ENCODE measurements at places on chromosomes 13 and 19.
A peak's percentile ranks its signal among the peaks of the same experiment; 100 is the strongest.

DNA sequence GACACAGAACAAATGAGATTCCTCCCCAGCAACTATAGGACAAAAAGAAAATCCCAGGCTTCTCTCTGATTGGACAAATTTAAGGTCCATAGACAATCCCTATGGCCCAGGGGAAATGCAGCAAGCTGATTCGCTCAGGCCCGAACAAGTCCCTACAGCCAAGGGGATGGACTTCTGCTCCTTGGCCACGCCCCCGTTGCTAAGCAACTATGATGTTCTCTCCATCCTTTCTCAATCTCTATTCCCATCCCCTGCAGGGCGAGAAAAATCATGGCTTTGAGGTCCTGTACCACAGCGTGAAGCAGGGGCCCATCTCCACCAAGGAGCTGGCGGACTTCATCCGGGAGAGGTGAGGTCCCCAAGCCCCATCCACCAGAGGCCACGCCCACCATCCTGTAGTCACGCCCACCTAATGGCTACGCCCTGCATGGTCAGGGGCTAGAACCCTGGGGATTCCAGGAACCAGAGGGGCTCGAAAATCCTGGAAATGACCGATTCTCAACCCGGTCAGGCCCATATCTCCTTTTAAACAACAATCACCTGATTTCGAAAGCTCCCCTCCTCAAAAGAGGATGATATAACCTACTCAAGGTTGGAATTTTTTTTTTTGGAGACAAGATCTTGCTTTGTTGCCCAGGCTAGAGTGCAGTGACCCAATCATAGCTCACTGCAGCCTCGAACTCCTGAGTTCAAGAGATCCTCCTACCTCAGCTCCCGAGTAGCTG is 11.4 kb downstream of the FCHO1 start:
- no peak for DNase-seq

DNA sequence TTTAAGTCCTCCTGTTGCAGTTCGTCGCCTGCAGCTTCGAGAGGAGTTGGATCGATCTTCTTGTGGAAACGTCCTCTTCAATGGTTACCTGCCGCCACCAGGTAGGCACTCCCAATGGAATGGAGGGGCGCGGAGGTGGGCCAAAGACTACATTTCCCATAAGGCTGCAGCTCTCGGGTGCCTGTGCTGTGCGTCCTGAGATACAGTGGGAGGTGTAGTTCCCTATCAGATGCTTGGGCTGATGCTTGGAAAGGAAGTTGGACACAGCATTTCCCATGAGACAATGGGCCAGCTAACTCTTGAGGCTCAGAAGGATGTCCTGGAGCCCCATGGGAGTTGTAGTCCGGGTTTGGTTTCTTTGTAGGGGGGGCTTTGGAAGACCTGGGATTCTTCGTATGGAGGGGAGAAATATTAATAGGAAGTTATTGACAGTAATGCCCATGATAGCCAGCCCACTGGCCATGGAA is 1.8 kb downstream of the SHKBP1 start:
- peak; percentile 5 for DNase-seq

GRCh38 chr13:29471551-29471950 is 123.9 kb downstream of the SLC7A1 start:
- DNase-seq: no peak

GRCh38 chr19:44367024-44367423 is 10.5 kb upstream of the ZNF112 start:
- no peak for DNase-seq

DNA sequence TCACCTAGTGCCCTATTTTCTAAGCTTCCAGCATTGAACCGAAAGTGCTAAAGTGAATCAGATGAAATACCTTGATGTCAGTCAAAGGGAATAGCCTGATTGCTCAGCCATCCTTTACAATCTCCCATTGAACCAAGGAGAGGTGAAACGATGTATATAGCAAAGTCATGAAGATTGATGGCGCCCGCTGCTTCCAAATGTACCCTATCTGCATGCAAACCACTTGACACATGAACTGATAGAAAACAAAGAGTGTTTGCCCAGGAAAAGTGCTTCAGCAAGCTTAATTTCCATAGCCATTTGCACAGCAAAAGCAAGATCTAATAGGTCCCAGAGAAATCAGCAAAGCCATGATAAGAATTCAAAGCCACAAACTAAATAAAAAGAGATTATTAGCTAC is 624.9 kb upstream of the PCDH9 start:
- DNase-seq: no peak

DNA sequence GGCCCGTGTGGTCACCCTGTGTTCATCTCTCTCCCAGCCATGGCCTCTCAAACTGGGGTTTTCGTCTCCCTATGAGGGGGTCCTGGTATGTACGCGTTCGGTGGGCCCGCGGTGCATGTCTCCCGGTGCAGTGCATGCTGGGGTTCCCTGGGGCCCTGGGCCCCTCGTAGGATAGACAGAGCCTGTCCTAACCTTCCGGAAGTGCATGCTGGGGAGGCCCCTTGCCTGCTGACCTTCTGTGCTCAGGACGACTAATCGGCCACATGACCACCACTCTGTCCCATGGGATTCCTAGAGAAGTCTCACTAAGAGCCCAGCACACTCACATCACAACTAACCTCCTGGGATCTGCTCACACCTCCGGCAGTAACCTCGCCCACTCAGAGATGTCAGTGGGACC is 4.9 kb upstream of the USE1 start:
- DNase-seq: no peak

GRCh38 chr19:58229255-58229639 is 533 bp downstream of the ZNF544 start:
- DNase-seq: no peak

- no peak for DNase-seq
These were observed 5.1 kb upstream of the MKNK2 start for GRCh38 chr19:2055931-2056836.

- no peak for DNase-seq
These were observed at the start of gene SHISA2 for GRCh38 chr13:26051657-26052311. Gene SHISA2 (minus strand): TSS chr13:26052016. CDS start chr13:26050975, 1,041 bp downstream.

GRCh38 chr13:25267715-25268114 is 19.6 kb downstream of the MTMR6 start:
- no peak for DNase-seq

DNA sequence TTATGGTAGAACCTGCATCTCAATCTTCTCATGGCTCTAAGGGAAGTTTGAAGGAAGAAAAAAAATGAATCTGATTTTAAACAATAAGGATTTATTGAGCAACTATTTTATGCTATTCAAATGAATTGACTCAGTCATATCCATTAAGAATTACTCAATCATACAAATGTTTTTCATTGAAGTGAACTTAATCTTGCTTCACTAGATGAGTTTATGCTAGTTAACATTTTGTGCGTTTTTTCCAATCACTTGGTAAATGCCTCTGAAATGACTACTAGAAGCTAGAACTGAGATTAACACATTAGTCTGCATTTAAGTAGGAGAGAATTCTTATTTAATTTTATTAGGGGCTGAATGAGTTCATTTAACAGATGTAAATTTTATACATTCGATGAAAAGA is 25.2 kb downstream of the RXFP2 start:
- DNase-seq: no peak

GRCh38 chr19:11848200-11848593 is 329 bp upstream of the ZNF439 start:
- DNase-seq: no peak

DNA sequence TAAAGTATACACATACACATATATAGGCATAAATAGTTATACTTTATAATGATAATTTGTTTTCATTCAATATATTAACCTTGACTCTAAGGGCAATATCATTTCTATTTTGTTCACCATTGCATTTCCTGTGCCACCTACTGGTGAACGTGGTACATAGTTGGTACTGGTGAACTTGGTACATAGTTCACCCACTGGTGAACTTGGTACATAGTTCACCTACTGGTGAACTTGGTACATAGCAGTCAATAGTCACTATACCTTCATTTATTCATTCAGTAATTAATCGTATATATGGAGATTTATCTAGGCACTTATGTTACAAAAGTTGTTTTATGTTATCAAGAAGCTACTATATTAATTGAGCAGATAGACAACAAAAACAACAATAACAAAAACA is 172.6 kb upstream of the ATXN8OS start:
- DNase-seq: no peak

GRCh38 chr13:111251646-111252445 is 68.6 kb upstream of the TEX29 start:
- no peak for DNase-seq

DNA sequence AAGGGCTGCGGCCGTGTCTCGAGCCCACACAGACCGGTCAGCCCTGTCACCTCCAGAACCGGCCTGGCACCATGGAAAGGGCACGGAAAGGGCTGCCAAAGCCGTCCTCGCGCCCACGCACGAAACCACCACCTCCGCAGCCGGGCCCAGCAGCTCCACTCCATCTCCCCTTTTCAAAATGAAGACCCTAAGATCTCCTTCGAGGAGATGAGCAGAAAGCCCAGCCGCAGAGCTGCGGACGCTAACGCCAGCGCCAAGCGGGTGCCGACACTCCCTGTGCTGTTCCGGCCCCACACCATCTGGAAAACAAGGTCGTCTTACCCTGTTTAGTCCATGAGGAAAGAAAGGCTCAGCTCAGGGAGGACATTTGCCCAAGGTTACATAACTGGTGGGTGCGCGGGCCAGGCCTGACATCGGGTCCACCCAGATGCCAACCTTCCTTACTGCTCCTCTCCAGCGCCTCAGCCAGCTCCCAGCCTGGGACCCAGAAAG is 131.1 kb downstream of the FOXO1 start:
- DNase-seq: no peak

GRCh38 chr19:49716154-49716553 is 25.2 kb downstream of the CPT1C start:
- no peak for DNase-seq

- DNase-seq: no peak
These were observed 7.7 kb downstream of the ZNF614 start for GRCh38 chr19:52020506-52020905.

- no peak for DNase-seq
These were observed 53.6 kb downstream of the TDRD12 start for GRCh38 chr19:32773126-32773525.

GRCh38 chr19:29704562-29705558 is 10.2 kb downstream of the C19orf12 start:
- no peak for DNase-seq

GRCh38 chr19:3284759-3285646 is 60.5 kb downstream of the CELF5 start:
- no peak for DNase-seq

- DNase-seq: no peak
These were observed 21.6 kb upstream of the CCL25 start for GRCh38 chr19:8030960-8031359.

- DNase-seq: no peak
These were observed 110.9 kb downstream of the HS6ST3 start for GRCh38 chr13:96200810-96201209.

DNA sequence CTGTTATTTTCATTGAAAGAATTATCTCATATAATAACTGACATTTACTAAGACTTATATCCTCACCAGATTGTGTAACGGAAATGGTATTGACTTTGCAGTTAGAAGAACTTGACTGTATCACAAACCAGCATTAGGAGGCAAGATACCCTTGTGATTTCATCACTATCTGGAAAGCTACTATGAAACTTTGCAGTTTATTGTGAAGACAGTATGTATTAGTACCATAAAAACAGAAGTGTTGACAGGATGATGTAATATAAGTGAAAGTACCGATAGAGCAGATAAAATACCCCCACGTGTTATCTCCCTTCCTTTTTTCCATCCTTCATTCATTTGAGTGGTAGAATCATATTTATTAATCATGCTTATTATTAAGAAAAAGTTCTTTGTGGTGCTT is 365.7 kb upstream of the KLHL1 start:
- DNase-seq: no peak

- no peak for DNase-seq
These were observed 152.0 kb upstream of the IRS2 start for GRCh38 chr13:109938255-109938936.

DNA sequence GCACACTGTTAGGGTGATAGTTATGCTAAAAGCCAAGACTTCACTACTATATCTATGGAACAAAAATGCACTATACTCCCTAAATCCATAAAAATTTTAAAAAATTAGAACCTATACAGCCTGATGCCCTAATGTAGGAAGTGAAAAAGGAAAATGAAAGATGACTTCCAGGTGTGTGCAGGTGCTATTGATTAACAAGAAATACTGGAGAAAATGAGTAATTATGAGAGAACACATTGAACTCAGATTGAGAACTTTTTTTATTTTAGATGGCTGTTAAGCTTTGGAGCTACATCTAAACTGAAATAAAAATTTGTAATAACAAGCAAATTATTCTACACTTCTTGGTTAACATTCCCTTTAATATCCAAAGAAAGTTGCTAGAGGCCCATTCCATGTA is 1015.7 kb downstream of the PCDH9 start:
- no peak for DNase-seq

GRCh38 chr19:50826492-50827240 is 3.1 kb upstream of the KLK1 start:
- no peak for DNase-seq

DNA sequence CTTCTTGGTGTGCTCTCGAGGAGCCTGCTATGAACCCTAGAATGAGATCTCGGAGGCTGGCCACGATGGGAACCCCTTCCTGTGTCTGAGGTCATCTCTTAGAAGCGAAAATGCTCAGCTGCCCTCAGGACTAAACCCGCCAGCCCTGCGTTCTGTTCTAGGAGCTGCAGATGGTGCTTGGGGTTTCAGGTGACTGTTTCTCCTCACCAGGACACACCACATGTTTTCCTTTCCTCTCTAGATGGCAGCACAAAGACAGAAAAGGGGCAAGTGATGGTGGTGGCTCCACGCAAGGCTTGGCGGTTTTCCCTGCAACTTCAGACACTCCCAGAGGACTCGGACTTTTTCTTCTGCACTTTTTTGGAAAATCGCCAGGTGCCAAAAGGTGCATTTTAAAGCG is 60.1 kb downstream of the RNASEH2B start:
- no peak for DNase-seq

DNA sequence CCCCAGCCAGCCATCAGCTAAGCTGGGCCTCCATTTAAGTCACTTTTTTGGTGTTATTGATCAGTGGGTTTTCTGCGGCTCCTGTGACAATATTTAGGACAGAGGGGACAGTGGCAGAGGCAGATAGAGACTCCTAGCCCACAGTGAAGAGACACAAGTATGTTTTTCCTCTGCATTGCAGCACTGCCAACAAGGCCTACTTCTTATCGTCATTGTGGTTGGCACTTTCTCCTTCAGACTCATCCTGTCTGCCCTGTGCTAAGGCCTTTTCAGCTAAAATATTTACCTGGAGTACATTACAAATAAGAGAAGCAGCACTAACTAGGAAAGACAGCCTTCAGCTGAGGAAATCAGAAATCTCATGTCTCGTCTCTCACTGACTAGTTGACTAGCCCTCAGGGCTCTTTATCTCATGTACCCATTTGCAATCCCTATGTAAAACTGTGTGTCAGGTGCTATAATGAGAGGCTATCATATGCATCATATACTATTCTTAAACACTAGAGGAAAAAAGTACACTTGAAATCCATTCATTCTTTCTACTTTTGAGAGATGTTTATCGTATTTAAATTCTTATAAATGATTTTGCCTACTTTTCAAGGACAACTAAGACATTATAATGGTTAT is 62.2 kb downstream of the ZAR1L start:
- DNase-seq: no peak

DNA sequence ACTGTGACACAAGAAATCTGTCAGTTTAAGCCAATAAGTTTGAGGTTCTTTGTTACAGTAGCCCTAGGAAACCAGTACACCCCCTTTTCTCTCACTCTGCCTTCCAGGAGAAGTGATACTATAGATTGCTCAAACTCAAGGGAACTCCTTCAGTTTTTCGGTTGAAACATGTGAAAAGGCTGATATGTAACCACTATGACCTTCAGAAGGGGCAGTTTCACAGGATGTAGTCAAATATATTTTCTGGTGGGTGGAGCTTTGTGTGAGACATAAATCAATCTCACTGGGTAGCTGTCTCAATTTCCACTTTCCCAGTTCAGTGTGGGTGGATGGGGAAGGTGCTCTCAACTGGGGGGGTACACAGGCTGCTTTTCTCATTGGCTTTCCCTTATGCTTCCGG is 41.7 kb downstream of the HTR2A start:
- DNase-seq: no peak

Measured in NCI-H1436 treated with DMSO at 0.1 percent for 48 hours (cell line).